Heart right ventricle (tissue), 16 donors: ENCODE measurements at places on chromosomes 12 and 14. TPM values are rescaled to one million over a fixed set of nuclear protein-coding genes. Genes with fewer than 3 reads are reported as not detected.

VRTN gene
- total RNA-seq = not detected

DBX2 gene
- total RNA-seq = 0.09 TPM

KRT79 gene
- not detected for total RNA-seq

DNA sequence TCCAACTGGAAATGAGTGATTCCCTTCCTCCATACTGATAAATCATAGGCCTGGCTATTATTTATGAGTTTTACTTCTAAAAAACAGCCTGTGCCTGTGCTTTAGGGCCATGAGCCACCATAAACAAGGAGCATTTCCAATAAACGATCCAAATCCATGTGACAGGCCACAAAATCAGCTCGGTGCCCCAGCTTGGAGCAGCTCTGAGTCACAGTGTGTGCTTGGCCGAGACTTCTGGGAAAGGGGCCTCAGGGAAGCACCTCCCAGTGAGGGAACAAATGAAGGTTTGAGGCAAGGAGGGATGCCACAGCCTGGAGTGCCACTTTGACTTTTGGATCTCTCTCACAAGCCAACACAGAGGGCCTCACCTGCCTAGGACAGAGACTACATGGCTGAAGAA lies 190.4 kb downstream of the NTF3 start:
- no peak overlapping the region for H3K4me3 ChIP-seq
- no peak for DNase-seq
- peaks cover 4% of the 10 kb centered on the region for H3K4me1 ChIP-seq

- no peak for DNase-seq
- no peaks in the 10 kb centered on the region for H3K36me3 ChIP-seq
- no peaks in the 10 kb centered on the region for H3K27me3 ChIP-seq
- H3K4me3 ChIP-seq = no peak overlapping the region
- H3K4me1 ChIP-seq = no peaks in the 10 kb centered on the region
- no peak overlapping the region for H3K27ac ChIP-seq
These were observed 127.6 kb downstream of the GXYLT1 start for GRCh38 chr12:42017051-42017450.

GRCh38 chr12:68303850-68304249 lies 28.3 kb downstream of the MDM1 start:
- H3K4me3 ChIP-seq = no peak overlapping the region
- no peaks in the 10 kb centered on the region for H3K27me3 ChIP-seq
- DNase-seq = no peak
- no peak overlapping the region for H3K27ac ChIP-seq
- H3K36me3 ChIP-seq = peaks cover 69% of the 10 kb centered on the region

GRCh38 chr12:65609359-65609771 lies 214.9 kb upstream of the HMGA2 start:
- H3K36me3 ChIP-seq = no peaks in the 10 kb centered on the region
- peaks cover 38% of the 10 kb centered on the region for H3K27me3 ChIP-seq
- no peak overlapping the region for H3K27ac ChIP-seq
- no peak overlapping the region for H3K4me3 ChIP-seq

P2RX2 gene
- not detected for total RNA-seq

RD3L gene
- total RNA-seq = 25.1 TPM

CFAP73 gene
- total RNA-seq = not detected
